ENCODE measurements at places on chromosomes 16 and 17. TPM values are rescaled to one million over a fixed set of nuclear protein-coding genes. Genes with fewer than 3 reads are reported as not detected.
A peak's percentile ranks its signal among the peaks of the same experiment; 100 is the strongest.

DNA sequence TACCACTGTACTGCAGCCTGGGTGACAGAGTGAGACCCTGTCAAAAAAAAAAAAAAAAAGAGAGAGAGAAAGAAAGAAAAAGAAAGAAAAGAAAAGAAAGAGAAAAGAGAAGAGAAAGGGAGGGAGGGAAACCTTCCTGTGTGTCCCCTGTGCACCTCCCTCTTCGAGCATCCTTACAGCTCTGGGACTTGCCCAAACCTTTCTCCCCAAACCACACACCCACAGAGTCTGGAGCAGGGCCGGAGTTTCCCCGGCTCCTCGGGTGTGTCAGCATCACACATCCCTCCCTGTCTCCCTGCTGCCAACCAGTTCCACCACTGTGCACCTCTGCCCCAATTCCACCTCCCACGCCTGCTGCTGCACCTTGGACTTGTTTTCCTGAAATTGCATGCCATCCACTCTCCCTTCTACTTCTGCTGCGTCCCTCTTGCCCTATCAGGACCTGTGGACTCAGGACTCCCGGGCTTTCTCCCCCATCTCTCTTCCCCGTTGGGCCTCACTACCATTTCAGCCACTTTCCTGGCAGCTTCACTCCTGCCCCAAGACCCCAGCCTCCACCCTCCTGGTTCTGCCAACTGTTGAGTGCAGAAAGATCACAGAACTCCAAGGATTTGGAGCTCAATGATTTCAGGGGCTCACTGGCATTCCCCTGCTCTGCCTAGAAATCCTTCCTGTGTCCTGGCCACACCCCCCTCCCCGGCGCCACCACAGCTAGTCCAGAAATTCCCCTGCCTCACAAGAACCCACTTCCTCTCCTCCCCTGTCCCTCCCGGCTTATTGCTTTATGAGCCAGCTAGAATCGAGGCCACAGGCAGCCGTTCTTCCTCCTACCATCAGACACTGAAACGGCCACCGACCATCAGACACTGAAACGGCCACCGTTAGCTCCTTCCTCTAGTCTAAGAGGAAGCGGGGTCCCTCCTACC, 3.7 kb upstream of the CDK3 start:
- H3K27ac ChIP-seq = no peak overlapping the region
- H3K36me3 ChIP-seq = peaks cover 28% of the 10 kb centered on the region

- no peaks in the 10 kb centered on the region for H3K4me1 ChIP-seq
- peak; percentile 33 for DNase-seq
- H3K27ac ChIP-seq = no peak overlapping the region
- no peaks in the 10 kb centered on the region for H3K27me3 ChIP-seq
Observed at GRCh38 chr16:69626256-69626655, 60.5 kb downstream of the NFAT5 start.

DNA sequence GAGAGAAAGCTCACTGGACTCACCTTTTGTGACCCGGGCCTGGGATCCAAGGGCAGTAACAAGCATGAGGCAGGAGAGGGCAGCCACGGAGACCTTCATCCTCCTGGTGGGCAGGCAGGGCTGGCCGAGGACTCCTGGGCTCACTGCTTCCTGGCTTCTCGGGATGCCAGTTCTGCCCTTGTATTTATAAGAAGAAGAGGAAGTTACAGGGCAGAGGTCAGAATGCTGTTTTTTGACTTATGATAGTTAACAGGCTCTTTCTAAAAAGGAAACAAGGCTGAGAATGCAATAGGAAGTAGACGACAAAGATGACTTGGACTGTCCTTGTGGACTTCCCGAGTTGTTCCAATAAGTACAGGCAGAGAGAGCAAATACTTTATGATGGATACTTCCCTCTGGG, at the start of gene CCL23:
Gene CCL23 (minus strand): TSS at position 174 of the 400 bp plus-strand sequence. CDS start 75 bp downstream, at position 99.
- H3K4me3 ChIP-seq = no peak within 1 kb of the TSS
- no peaks in the 10 kb centered on the region for H3K36me3 ChIP-seq

- H3K27ac ChIP-seq = no peak overlapping the region
- H3K36me3 ChIP-seq = no peaks in the 10 kb centered on the region
- H3K4me3 ChIP-seq = no peak overlapping the region
- H3K27me3 ChIP-seq = peaks cover 15% of the 10 kb centered on the region
- DNase-seq = no peak
Observed at GRCh38 chr17:65473363-65473762, 88.1 kb downstream of the AXIN2 start.

GRCh38 chr16:68575082-68575481, 36.0 kb downstream of the ZFP90 start:
- no peak overlapping the region for H3K27ac ChIP-seq
- H3K4me3 ChIP-seq = no peak overlapping the region
- no peaks in the 10 kb centered on the region for H3K27me3 ChIP-seq
- no peaks in the 10 kb centered on the region for H3K4me1 ChIP-seq

- H3K36me3 ChIP-seq = no peaks in the 10 kb centered on the region
- peaks cover 7% of the 10 kb centered on the region for H3K4me1 ChIP-seq
- no peak overlapping the region for H3K27ac ChIP-seq
- DNase-seq = peak; percentile 30
- H3K27me3 ChIP-seq = no peaks in the 10 kb centered on the region
Observed at GRCh38 chr17:6413065-6413464, 21.9 kb downstream of the AIPL1 start.

- no peak within 1 kb of the TSS for H3K27ac ChIP-seq
- DNase-seq = peak; percentile 24
- no peaks in the 10 kb centered on the region for H3K36me3 ChIP-seq
- no peak within 1 kb of the TSS for H3K4me3 ChIP-seq
Observed at GRCh38 chr16:22813948-22814710, at the start of gene HS3ST2. HS3ST2 (plus strand) TSS chr16:22814162; CDS start chr16:22814611, 449 bp downstream.

DNA sequence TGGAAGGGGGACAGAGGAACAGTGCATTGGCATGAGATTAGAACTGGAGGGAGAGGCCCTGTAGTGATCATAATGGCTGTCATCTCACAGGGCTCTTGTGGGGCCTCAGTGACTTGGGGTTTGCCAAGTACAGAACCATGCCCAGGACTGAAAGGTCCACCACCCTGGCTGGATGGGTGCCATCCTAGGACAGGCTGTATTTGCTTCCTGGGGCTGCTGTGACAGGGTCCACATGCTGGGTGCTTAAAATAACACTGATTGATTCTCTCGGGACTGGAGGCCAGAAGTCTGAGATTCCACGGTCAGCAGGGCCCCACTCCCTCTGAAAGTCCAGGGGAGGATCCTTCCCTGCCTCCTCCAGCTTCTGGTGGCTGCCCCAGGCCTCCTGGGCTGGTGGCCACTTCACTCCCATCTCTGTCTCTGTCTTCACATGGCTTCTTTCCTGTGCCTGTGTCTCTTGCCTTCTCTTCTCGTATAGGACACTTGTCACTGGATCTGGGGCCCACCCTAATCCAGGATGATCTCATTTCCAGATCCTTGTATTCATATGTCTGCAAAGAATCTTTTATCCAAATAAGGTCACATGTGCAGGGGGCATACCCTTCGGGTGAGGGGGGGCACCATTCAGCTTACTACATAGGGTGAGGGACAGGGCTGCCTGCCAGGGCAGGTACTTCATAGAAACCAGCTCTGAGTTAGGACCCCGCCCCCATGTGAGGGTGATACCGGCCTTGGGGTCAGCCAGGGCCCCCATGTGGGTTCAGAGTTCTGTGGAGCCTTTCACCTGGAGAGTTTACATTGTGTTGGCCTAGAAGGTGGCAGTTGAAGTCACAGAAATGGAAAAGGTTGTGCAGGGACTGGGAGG, 52.6 kb downstream of the USP22 start:
- H3K27ac ChIP-seq = peak overlapping the region; percentile 29
- no peak for DNase-seq
- H3K36me3 ChIP-seq = no peaks in the 10 kb centered on the region

GRCh38 chr17:51666971-51667705, 406.8 kb downstream of the UTP18 start:
- no peak overlapping the region for H3K4me3 ChIP-seq
- H3K27me3 ChIP-seq = no peaks in the 10 kb centered on the region
- H3K4me1 ChIP-seq = peaks cover 13% of the 10 kb centered on the region
- no peak overlapping the region for H3K27ac ChIP-seq
- DNase-seq = no peak

GRCh38 chr17:71111460-71111859, 942.1 kb downstream of the KCNJ2 start:
- H3K27me3 ChIP-seq = no peaks in the 10 kb centered on the region
- no peaks in the 10 kb centered on the region for H3K36me3 ChIP-seq
- DNase-seq = no peak
- no peak overlapping the region for H3K27ac ChIP-seq

GRCh38 chr16:88730632-88731607, 24.6 kb downstream of the CTU2 start:
- DNase-seq = peak; percentile 75
- H3K27ac ChIP-seq = peak overlapping the region; percentile 60
- H3K36me3 ChIP-seq = peaks cover 46% of the 10 kb centered on the region
- H3K27me3 ChIP-seq = no peaks in the 10 kb centered on the region
- peaks cover 22% of the 10 kb centered on the region for H3K4me1 ChIP-seq
- no peak overlapping the region for H3K4me3 ChIP-seq

DNA sequence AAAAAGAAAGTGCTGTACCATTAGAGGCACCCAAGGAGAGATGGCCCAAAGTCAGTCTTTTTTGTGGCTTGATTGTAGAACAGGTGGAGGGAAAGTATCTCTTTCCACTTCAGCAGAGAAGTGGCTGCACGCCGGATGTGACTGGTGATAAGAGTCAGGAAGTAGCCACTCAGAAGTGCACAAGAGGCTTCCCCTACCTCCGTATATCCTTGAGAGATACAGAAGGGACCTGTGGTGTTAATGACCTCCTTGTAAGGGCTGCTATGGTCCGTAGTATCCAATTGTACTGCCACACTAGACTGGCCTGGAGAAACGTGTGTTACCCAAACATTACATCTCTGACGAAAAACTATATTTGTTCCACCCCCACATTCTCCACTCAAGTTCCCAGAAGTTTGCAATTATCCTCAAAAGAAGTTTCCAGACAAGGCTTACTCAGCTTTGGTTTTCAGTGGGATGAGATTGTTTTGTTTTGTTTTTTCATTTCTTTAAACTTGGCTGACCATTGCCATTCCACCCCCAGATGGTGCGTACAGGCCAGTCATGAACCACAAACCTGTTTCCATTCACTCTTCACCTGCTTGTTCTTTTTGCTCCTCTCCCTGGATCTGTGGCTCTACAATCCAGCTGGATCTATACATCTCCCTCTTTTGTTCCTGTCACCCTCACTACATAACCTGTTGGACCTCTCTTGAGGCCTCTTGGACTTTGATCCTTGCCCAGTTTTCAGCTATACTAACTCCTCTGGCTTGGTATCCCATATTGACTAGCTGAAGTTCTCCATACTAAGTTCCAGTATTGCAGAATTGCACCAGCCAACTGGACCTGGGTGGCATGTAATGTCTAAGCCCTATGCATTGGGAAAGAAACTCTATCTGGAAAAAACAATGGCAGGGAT, 20.7 kb upstream of the MED13 start:
- H3K27ac ChIP-seq = no peak overlapping the region
- no peak overlapping the region for H3K4me3 ChIP-seq
- H3K27me3 ChIP-seq = no peaks in the 10 kb centered on the region
- DNase-seq = no peak
- H3K36me3 ChIP-seq = no peaks in the 10 kb centered on the region

DNA sequence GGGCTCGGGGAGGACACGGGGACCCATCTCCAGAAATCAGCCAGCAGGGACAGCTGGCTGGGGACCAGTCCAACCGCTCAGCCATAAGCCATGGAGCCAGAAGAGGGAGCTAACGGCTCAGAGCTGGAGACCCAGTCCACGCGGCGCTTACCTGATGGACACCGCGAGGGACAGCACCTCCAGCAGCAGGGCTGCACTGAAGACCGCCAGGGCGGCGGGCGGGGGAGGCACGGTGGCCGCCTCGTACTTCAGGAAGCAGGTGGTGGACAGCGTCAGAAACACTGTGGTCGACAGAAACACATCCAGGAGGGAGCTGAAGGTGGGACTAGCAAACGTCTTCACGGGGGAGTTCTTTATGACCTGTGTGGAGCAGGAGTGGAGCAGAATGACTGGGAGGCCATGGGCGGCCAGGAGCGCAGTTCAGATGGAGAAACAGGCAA, 102.6 kb upstream of the CREBBP start:
- H3K27ac ChIP-seq = no peak overlapping the region
- no peak overlapping the region for H3K4me3 ChIP-seq
- peak; percentile 80 for DNase-seq
- H3K4me1 ChIP-seq = peaks cover 23% of the 10 kb centered on the region
- no peaks in the 10 kb centered on the region for H3K27me3 ChIP-seq

GRCh38 chr17:60695960-60696359, 18.3 kb downstream of the BCAS3 start:
- no peak overlapping the region for H3K27ac ChIP-seq
- DNase-seq = no peak
- H3K4me1 ChIP-seq = no peaks in the 10 kb centered on the region
- H3K27me3 ChIP-seq = no peaks in the 10 kb centered on the region
- H3K36me3 ChIP-seq = peaks cover 5% of the 10 kb centered on the region

GRCh38 chr16:14445937-14446715, 183.9 kb downstream of the PARN start:
- H3K27me3 ChIP-seq = no peaks in the 10 kb centered on the region
- peak; percentile 23 for DNase-seq
- peaks cover 9% of the 10 kb centered on the region for H3K4me1 ChIP-seq
- no peak overlapping the region for H3K27ac ChIP-seq

GRCh38 chr17:39928858-39929645, 1.5 kb downstream of the LRRC3C start:
- DNase-seq = no peak
- H3K27ac ChIP-seq = peak overlapping the region; percentile 52
- peaks cover 34% of the 10 kb centered on the region for H3K4me1 ChIP-seq

DNA sequence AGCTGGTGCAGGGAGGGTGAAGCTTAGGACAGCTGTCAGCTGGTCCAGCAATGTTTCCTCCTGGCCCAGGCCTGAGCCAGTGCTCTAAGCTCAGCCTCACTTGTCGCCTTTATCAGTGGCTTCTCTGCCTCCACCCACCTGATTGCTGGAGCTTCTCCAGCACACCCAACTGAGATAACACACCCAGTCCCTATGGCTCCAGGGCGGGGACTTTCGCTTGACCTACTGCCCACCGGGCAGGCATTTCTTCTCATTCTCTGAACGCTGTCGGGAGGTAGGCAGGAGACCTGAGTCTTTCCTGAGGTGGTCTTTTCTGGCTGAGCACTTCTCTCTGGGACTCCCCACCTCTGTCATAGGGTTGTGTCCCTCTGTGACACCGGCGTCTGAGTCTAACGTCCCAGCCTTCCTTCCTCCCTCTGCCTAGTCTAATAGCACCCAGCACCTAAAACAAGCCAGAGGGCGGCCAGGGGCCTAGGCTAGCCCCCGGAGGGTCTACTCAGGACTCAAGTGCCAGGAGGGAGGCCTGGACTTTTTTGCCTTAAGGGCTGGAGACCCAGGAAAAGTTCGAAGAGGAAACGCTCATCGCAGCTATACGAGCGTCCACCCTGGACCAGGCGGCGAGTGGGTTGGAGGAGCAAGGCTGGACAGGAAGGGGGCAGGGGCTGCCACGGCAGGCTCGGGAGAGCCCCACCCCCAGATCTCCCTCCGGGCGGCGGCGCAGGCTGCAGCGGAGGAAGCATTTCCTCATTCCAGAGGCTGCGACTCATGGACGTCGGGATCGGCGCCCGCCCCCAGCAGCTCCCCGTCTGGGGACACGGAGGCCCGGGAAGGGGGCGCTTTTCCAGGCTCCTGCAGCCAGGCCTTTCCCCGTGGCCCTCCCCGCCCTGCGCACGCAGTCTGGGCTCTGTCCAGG, 756 bp downstream of the TAX1BP3 start:
- no peaks in the 10 kb centered on the region for H3K27me3 ChIP-seq
- H3K27ac ChIP-seq = peak overlapping the region; percentile 99
- DNase-seq = peak; percentile 97
- peaks cover 38% of the 10 kb centered on the region for H3K4me1 ChIP-seq

The NPIPA7 gene
- 2.7 TPM for total RNA-seq

The FTO gene
- 69.1 TPM for total RNA-seq

The TMEM106A gene
- total RNA-seq = 7.8 TPM

The IL34 gene
- total RNA-seq = 10.2 TPM

The SLC6A2 gene
- 2.3 TPM for total RNA-seq

The KRT28 gene
- total RNA-seq = not detected

The SNX20 gene
- 0.75 TPM for total RNA-seq

The KRTAP2-1 gene
- total RNA-seq = not detected

The C16orf96 gene
- total RNA-seq = 0.53 TPM

The SOST gene
- not detected for total RNA-seq

The ANKRD40CL gene
- total RNA-seq = not detected

The GRIN2A gene
- 0.18 TPM for total RNA-seq

The KCNJ12 gene
- 9.1 TPM for total RNA-seq

Data from muscle of leg (tissue), 16 donors.